ENCODE measurements at places on chromosomes 3 and 15. TPM values are rescaled to one million over a fixed set of nuclear protein-coding genes. Genes with fewer than 3 reads are reported as not detected.

- no peak for DNase-seq
- H3K36me3 ChIP-seq = peaks cover 6% of the 10 kb centered on the region
- no peaks in the 10 kb centered on the region for H3K27me3 ChIP-seq
- no peak overlapping the region for H3K4me3 ChIP-seq
Observed at GRCh38 chr15:87682527-87682926, 574.0 kb downstream of the NTRK3 start.

DNA sequence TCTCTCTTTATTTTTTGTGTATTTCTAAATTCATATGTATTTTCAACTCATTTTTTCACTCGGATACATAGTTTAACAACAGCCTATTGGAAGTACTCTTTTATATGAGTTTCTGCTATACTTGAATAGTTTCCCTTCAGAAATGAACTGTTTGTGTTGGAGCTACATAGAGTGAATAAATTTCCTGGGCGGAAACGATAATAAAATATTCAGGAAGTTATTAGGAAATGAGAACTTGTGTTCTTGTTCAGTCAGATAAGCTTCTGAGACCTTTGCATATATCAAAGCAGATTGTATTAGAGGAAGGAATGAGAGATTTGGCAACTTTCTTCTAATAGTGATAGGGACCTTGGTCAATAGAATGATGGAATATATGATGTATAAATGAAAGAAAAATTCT, 27.3 kb downstream of the NEO1 start:
- H3K4me1 ChIP-seq = peaks cover 2% of the 10 kb centered on the region
- no peak overlapping the region for H3K4me3 ChIP-seq
- H3K27ac ChIP-seq = no peak overlapping the region
- no peak for DNase-seq

- no peak overlapping the region for H3K4me3 ChIP-seq
- H3K36me3 ChIP-seq = no peaks in the 10 kb centered on the region
- H3K4me1 ChIP-seq = no peaks in the 10 kb centered on the region
Observed at GRCh38 chr3:73215901-73216300, 154.4 kb downstream of the EBLN2 start.

DNA sequence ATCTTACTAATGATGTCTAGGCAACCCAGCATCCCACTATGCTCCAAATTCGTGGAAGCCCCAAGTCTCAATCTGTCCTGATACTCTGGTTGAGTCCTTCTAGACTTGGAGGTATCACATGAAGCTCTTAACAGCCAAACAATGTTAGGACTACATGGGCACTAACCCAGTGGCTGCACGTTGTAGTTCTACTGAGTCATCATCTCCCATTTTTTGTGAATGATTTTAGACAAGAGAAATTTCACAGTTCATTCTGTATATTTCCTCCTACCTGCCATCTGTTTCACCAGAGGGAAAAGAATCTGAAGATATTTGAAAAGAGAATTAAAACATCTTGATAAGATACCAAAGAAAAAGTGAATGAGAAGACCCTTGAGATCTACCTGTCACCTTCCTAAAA, 9.8 kb upstream of the WWTR1 start:
- no peak overlapping the region for H3K27ac ChIP-seq
- H3K4me3 ChIP-seq = no peak overlapping the region
- no peaks in the 10 kb centered on the region for H3K4me1 ChIP-seq
- no peak for DNase-seq
- peaks cover 21% of the 10 kb centered on the region for H3K27me3 ChIP-seq

DNA sequence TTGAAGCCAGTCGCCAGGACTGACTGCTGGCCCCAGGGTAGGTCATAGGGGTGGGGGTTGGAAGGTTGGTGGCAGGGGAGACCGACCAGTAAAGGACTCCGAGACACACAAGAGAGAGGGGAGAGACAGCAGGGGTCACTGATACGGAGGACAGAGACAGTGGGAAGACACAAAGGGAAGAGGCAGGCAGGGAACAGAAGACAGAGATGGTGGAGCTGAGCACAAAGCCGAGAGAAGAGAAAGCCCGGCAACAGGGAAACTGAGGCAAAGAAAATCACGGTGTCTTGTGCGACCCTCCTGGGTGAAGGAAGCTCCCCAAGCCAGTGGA, 510 bp downstream of the RASL12 start:
- no peak overlapping the region for H3K27ac ChIP-seq
- H3K27me3 ChIP-seq = peaks cover 51% of the 10 kb centered on the region
- peak overlapping the region; percentile 57 for H3K4me3 ChIP-seq
- no peak for DNase-seq
- H3K36me3 ChIP-seq = no peaks in the 10 kb centered on the region

GRCh38 chr3:47133641-47134040, 30.3 kb downstream of the SETD2 start:
- peaks cover 73% of the 10 kb centered on the region for H3K4me1 ChIP-seq
- DNase-seq = no peak
- H3K27ac ChIP-seq = no peak overlapping the region
- H3K27me3 ChIP-seq = no peaks in the 10 kb centered on the region
- no peak overlapping the region for H3K4me3 ChIP-seq

DNA sequence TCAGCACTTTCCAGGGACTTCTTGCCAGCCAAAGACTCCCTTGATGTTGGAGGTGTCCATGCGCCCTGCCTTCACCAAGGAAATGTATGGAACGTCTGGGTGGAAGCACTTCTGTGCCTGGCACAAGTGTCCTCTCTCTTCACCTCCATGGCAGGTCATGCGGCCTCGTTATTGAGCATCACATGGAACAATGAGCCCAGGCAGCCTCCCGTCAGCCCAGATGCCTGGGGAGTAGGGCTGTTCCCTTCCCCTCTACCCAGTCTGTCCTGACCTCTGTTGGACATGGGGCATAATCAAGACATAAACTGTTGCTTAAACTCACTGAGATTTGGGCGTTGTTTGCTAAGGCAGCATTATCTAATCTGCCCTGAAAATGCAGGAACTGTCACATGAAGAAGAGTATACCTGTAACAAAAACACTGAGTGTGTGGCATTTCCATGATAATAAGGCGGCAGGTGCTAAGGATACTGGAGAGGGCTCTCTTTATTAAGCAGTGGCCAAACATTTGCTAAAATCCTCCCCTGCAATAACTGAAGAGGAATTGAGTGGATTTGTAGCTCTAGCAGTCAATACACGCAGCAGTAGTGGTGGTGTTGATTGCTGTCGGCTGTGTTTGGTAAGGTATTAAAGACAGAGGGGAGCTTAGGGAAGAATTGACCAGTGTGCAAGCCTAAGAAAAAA, 338.2 kb upstream of the ATP10A start:
- no peaks in the 10 kb centered on the region for H3K36me3 ChIP-seq
- no peaks in the 10 kb centered on the region for H3K4me1 ChIP-seq
- no peak overlapping the region for H3K4me3 ChIP-seq
- DNase-seq = no peak

DNA sequence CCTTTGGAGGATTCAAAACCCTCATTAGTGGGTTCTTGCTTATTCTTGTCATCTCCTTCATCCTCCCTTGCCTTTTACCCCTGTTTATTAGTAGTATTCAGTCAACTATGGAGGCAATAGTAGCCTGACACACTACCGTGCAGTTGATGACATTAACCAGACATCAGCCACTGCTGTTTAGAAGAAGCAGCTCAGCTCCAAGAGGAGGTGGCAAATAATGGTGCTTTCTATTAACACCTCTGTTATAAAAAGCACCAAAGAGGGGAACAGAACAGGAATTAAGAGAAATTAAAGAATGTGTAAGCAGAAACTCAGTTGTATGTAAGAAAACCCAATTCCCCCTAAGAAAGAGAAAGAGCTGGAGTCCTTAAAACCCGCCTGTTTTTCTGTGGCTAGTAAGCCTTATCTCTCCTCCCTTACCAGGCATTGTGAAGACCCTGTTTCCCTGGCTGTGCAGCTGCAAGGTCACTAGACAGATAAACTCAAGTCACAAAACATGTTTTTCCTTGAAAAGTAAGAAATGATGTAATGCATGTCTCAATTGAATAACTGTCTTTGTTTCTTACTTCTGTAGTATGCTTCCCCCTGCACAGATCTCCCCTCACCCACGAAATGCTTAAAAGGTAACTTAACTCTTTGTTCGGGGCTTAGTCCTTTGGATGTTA, 21.2 kb downstream of the CCR4 start:
- no peak for DNase-seq
- no peak overlapping the region for H3K4me3 ChIP-seq
- H3K27me3 ChIP-seq = no peaks in the 10 kb centered on the region

DNA sequence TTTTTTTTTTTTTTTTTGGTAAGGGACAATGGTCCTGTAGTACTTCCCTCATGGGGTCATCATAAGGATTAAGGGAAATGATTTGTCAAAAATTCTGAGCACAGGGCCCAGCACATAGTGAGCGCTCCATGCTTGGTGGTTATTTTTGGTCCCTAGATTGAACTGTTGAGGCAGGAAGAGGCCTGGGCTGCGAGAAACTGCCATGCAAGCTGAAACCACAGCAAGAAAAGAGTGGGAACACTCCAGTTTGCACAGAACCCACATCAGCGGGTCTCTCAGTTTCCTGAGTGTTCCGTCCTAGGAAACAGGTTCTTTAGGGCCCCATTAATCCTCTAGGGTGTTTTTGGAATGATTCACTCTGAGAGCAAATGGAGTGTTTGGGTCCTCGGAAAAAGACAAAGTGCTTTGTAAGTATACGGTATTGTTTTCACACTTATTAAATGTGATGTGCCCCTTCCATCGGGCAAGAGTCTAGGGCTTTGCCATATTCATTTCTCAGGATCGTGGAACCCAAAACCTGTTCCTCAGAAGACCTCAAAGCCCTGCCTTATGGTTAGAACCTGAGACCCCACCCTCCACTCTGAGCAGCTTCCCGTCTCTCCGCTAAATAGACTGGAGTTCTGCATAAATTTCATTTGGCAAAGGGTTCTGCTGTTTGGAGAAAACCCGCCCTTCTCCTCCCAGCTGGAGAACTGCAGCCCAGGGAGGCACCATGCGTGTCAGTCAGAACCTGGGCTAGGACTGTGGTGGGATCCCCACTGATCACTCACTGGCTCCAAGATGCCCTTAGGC, 60.4 kb downstream of the SPSB4 start:
- no peaks in the 10 kb centered on the region for H3K4me1 ChIP-seq
- H3K27ac ChIP-seq = no peak overlapping the region
- H3K27me3 ChIP-seq = no peaks in the 10 kb centered on the region
- H3K36me3 ChIP-seq = no peaks in the 10 kb centered on the region
- no peak overlapping the region for H3K4me3 ChIP-seq

- H3K36me3 ChIP-seq = no peaks in the 10 kb centered on the region
- H3K4me3 ChIP-seq = no peak overlapping the region
- peaks cover 15% of the 10 kb centered on the region for H3K4me1 ChIP-seq
- no peak for DNase-seq
Observed at GRCh38 chr15:73952913-73953750, 26.9 kb downstream of the LOXL1 start.

- peaks cover 39% of the 10 kb centered on the region for H3K27me3 ChIP-seq
- no peaks in the 10 kb centered on the region for H3K36me3 ChIP-seq
Observed at GRCh38 chr15:99105514-99106341, 848 bp downstream of the SYNM start.

DNA sequence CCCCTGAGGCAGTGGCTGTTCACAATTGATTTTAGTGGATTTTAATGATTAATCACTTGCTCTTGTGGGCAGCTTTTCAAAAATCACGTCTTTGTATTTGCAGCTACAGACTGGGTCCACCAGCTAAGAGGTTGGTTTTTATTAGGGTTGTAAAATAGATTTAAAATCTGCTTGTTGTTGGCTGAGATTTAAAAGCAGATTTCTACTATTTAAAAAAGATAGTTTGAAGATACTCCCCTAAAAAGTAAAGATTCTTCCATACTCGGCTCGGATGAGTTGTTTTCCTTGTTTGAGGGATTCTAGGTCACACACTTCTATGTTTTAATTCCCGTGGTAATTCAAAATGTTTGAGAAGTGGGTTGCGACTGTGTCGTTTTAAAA, 1.7 kb downstream of the KLHL24 start:
- H3K27me3 ChIP-seq = no peaks in the 10 kb centered on the region
- no peak for DNase-seq
- H3K4me1 ChIP-seq = peaks cover 48% of the 10 kb centered on the region
- H3K36me3 ChIP-seq = peaks cover 2% of the 10 kb centered on the region

- no peaks in the 10 kb centered on the region for H3K36me3 ChIP-seq
- no peak for DNase-seq
- H3K27me3 ChIP-seq = no peaks in the 10 kb centered on the region
- H3K4me3 ChIP-seq = no peak overlapping the region
- H3K4me1 ChIP-seq = no peaks in the 10 kb centered on the region
Observed at GRCh38 chr15:25181293-25182097, 226.7 kb downstream of the SNRPN start.

GRCh38 chr15:91947293-91947679, 93.8 kb downstream of the SLCO3A1 start:
- no peak overlapping the region for H3K27ac ChIP-seq
- H3K4me3 ChIP-seq = no peak overlapping the region
- H3K4me1 ChIP-seq = peaks cover 72% of the 10 kb centered on the region

- peaks cover 2% of the 10 kb centered on the region for H3K36me3 ChIP-seq
- DNase-seq = no peak
Observed at GRCh38 chr3:194736277-194736895, 50.7 kb downstream of the FAM43A start.

GRCh38 chr15:75655931-75656330, 8.2 kb downstream of the SNX33 start:
- no peaks in the 10 kb centered on the region for H3K36me3 ChIP-seq
- no peak for DNase-seq
- no peak overlapping the region for H3K4me3 ChIP-seq
- H3K27ac ChIP-seq = no peak overlapping the region
- H3K4me1 ChIP-seq = peaks cover 12% of the 10 kb centered on the region

- no peak overlapping the region for H3K27ac ChIP-seq
- peaks cover 4% of the 10 kb centered on the region for H3K27me3 ChIP-seq
- no peak for DNase-seq
- H3K4me3 ChIP-seq = no peak overlapping the region
- H3K36me3 ChIP-seq = no peaks in the 10 kb centered on the region
Observed at GRCh38 chr3:41186297-41186696, 13.0 kb upstream of the CTNNB1 start.

DNA sequence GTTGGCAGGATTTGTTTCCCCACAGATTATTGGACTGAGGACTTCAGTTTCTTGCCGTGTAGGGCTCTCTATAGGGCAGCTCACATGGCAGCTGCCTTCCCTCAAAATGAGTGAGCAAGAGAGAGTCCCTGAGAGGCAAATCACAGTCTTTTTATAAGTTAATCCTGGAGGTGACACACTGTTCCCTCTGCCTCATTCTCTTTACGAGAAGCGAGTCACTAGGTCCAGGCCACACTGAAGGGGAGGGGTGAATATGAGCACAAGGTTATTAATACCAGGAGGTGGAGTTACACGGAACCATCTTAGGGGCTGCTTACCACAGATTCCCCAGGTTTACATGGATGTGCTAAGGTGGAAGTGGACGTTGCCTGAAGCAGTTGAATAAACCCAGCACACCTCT, 77.0 kb downstream of the LPP start:
- DNase-seq = no peak
- H3K27me3 ChIP-seq = no peaks in the 10 kb centered on the region
- peaks cover 25% of the 10 kb centered on the region for H3K36me3 ChIP-seq
- H3K4me1 ChIP-seq = peaks cover 13% of the 10 kb centered on the region
- H3K27ac ChIP-seq = no peak overlapping the region

Gene FAM174B
- 6.0 TPM for polyA plus RNA-seq
